ENCODE measurements at places on chromosomes 2 and 18.

GRCh38 chr2:85132834-85133637 lies at the start of gene TCF7L1:
TSS of gene TCF7L1 (plus strand) at chr2:85133392. CDS start at chr2:85133685, 293 bp downstream.
- peak; percentile 69 for DNase-seq

GRCh38 chr2:1726558-1726957 lies 17.8 kb downstream of the PXDN start:
- no peak for DNase-seq

DNA sequence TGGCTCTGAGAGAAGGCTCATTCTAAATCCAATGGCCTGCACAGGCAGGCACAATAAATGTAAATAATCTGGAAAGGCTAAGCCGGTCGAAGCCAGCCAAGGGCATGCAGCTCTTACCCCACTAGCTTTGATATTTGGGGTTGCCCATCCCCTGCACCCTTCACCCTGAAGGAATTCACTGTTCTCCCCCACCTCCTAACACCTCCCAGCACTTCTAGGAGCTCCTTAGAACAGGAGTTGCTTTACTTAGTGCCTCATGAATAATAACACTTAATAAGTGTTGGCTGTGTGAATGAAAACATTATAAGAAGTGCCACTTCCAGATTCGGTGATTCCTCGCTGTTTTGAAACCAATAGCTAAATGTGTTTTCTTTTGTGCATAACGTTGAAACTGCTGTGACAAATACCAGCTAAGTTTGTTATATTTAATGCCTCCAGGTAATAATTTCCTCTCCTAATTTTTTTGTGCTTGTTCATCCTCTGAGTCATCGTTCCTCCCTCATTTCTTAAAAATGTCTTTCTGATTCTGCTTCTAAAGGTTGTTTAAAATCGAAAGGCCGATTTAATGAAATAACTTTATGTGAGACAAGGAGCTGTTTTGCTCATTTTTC lies 458.8 kb downstream of the METTL4 start:
- DNase-seq: no peak

DNA sequence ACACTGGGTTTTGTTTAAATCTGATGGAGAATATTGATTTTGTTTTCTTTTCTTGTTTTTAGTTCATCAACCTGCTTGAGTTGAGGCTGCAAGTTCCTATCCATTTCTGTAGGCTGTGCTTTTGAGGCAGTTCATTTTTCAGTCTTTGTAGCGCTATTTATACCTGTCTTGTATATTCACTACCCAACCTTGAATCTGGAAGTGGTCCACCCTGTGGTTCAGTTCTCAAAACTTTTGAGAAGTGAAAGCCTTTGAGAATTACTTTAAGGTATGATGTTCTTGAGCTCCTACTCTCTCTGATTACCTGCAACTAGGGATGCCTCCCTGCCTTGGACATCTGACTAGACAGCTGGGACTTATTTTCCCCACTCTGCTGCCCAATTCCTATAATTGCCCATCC lies 53.5 kb upstream of the KCNE4 start:
- DNase-seq: no peak

DNA sequence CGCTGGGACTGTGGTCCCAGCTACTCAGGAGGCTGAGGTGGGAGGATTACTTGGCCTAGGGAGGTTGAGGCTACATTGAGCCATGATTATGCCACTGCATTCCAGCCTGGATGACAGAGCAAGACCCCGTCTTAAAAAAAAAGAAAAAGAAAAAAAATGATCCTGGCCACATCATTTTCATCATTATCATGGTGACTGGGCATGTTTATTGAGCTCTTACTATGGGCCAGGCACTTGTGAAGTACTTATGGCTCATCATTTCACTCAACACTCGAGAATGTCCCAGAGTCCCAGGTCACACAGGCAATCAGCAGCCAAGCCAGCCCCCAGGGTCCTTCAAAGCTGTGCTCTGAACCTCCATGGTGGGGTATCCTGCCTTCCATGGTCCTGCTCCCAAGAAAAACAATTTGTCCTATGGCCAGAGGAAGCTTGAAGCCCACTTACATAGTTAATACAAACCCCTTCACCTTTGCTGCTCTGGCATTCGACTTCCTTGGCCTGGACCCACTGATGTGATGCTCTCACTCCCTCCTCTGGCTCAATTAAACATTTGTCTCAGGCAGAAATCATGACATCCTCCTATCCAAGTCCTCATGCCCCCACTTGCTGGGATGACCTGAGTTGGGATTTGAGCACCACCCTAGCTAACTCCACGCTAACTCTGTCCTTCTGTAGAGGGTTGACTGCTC lies 3.8 kb upstream of the CNNM4 start:
- no peak for DNase-seq

- no peak for DNase-seq
Measured at GRCh38 chr2:22893761-22894517, 491.0 kb upstream of the KLHL29 start.

DNA sequence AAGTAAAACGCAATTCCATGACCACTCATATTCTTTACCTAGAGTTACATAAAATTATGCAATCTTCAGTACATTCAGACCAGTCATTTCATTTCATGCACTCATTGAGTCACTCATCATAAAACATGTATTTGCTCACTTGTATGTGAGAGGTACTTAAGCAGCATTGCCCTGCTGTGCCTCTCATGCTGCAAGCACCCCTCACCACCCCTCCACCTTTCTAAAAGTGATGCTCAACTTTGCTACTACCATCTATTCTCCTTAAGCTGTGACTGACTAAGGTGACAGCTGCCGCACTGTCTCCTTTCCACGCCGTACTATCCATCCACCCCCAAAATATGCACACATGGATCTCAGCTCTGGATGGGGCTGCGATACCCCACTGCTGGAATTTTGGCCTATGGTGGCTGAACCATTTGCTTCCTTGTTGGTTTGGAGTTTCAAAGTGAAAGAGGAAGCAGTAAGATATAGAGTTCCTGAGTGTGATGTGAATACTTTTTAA lies 7.2 kb downstream of the ARHGAP25 start:
- no peak for DNase-seq

- no peak for DNase-seq
Measured at GRCh38 chr2:144858211-144858610, 338.3 kb upstream of the ZEB2 start.

GRCh38 chr2:101125374-101125773 lies 25.8 kb downstream of the TBC1D8 start:
- DNase-seq: no peak

- no peak for DNase-seq
Measured at GRCh38 chr2:61016392-61017002, 1.0 kb upstream of the PEX13 start.

- no peak for DNase-seq
Measured at GRCh38 chr2:203812294-203813221, 55.0 kb upstream of the CTLA4 start.

DNA sequence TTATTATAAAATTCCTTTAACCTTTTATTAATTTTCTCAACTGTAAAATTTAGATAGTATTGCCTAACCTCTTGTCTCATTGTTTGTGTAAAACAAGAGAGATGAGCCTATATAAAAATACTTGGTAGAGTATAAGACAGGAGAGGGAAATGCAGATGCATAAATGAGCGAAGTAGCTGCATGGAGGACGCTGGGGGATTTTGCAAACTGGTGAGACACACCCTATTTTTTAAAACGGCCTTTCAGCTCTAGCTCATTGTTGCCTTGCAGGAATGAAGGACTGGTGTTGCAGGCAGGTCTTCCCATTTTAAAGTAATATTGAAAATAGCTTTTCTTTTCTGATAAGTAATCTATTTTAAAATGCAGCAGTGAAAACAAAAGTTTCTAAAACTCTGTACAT lies 435.3 kb upstream of the HNRNPA3 start:
- no peak for DNase-seq

DNA sequence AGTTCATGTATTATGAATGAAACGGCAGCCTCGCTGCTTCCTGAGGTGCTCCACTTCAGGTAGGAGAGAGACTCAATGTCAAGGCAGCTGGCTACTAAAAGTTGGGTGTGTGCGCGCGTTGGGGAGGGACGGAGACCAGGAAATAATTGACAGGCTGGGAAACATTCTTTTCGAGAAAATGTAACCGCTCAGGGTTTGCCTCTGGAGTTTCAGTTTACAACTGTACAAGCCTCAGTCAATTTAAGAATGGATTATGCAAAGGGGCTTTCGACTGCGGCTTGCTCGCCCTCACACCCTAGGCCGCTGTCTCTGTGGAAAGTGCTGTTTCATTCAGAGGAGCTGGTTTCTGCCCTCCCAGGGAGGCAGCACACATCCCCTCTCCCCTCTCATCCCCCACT lies 4.4 kb upstream of the SPRED2 start:
- no peak for DNase-seq

DNA sequence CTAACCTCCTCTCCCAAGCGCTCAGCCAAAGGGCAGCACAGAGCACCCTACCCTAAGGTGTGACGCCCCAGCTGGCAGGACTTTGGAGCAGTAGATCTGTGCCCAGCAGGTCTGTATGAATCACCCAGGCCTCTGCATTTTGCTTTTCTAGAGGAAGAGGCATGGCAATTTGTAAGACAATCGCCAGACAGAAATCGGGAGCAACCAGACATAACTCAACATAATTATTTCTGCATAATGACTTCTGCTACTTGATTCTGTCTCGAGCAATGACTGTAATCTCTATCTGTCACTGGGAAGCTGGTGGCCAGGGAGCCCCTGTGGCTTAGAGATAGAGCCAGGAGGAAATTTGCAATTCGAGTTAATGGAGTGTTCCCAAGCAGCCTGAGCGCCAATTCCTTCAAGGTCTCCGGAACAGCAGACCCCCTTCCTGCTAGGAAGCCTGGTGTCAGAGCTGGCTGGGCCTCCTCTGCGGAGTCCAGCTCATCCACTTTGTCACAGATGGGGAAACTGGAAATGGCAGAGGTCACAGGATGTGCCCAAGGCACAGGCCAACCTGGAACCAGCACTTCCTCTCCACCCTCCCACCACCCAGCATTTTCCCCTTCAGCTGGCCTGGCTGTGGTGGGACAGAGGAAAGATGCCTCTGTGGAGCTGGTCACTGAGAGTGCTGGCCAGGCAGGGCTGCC lies 55.0 kb downstream of the ODC1 start:
- no peak for DNase-seq

Measured in brain microvascular endothelial cell (primary cell).